GDM1 (cell line): ENCODE measurements at places on chromosomes 13 and 19.

- no peak for DNase-seq
Measured at GRCh38 chr13:43316281-43316680, 292.9 kb downstream of the DNAJC15 start.

- DNase-seq = no peak
Measured at GRCh38 chr13:40452741-40453334, 213.6 kb downstream of the FOXO1 start.

- DNase-seq = no peak
Measured at GRCh38 chr19:49801966-49802661, 11.0 kb downstream of the FUZ start.

- no peak for DNase-seq
Measured at GRCh38 chr13:38667526-38668109, 19.3 kb upstream of the FREM2 start.

- no peak for DNase-seq
Measured at GRCh38 chr19:4442819-4443146, 14.8 kb downstream of the UBXN6 start.

GRCh38 chr19:17052439-17052838 lies 22.8 kb downstream of the HAUS8 start:
- DNase-seq = no peak

DNA sequence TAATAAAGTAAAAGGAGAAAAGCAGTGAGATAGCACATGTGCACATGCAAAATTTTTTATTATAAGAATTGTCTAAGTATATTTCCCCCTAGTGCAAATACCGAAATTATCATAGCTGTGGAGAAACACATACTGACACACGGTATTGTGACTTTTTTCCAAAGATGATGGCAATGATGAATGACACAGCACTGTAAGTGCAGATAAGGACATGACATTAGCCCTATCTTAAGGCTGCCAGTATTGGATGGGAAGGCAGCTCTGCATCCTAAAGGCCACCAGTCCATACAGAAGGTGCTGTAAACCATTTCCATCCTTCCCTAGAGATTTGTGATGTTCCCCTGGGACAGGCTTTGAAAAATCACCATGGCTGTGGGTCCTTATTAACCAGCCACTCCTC lies 11.5 kb upstream of the MICU2 start:
- no peak for DNase-seq

DNA sequence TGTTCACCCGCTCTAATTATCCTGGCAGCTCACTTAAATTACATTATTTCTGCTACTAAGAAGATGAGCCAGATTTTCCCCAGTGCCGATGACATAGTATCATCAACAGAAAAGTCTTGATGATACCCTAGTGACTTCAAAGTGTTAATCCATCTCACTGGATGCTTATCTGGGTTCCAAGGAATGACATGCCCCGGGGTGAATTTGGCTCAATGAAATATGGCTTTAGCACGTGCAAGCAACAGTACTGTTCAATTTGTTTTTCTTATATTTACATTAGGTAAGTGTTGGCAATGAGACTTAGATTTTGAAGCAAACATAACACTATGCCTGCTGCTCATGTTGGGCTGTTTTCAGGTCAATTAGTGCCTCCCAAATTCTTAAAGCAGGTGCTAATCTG lies 548.2 kb upstream of the SLITRK1 start:
- no peak for DNase-seq

GRCh38 chr13:76016799-76017400 lies 380.8 kb downstream of the LMO7 start:
- peak; percentile 17 for DNase-seq

GRCh38 chr13:91308299-91308698 lies 39.2 kb upstream of the MIR17HG start:
- no peak for DNase-seq

- DNase-seq = no peak
Measured at GRCh38 chr13:29005763-29006120, 185.6 kb downstream of the MTUS2 start.

DNA sequence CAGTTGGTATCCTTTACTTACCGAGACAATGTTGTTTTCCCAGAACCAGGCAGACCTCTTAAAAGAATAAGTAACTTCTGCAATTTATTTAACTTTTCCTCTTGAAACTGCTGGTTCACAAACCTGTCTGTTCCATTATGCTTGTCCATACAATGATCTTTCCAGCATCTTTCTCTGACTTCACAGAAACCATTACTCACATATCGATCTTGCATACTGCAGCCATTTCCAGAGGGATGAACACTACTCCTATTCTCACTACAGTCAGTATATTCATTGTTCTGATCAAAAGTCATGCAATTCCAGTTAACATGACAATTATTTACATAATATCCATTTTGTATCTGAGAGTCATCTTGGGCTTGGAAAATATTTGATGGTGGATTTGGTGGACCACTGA lies 2.8 kb downstream of the N4BP2L2 start:
- no peak for DNase-seq

DNA sequence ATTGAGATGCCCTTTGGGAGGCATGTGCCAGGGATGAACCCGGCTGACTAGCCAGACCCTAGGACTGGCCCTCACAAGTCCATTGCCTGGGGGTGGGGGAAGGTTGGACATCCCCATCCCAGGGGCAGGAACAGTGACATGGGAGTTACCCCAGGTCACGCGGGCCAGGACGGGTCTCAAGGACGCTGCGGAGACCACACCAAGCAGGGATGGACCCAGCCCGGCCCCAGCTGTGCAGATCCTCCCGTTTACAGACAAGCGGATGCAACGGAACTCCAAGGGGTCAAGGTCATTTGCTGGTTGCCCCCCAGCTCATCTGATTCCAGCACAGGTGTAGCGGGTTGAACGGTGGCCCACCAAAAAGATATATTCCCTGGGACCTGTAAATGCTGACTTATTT lies 20.0 kb downstream of the F2RL3 start:
- DNase-seq = no peak

- DNase-seq = no peak
Measured at GRCh38 chr19:45293682-45294081, 29.0 kb downstream of the CKM start.

DNA sequence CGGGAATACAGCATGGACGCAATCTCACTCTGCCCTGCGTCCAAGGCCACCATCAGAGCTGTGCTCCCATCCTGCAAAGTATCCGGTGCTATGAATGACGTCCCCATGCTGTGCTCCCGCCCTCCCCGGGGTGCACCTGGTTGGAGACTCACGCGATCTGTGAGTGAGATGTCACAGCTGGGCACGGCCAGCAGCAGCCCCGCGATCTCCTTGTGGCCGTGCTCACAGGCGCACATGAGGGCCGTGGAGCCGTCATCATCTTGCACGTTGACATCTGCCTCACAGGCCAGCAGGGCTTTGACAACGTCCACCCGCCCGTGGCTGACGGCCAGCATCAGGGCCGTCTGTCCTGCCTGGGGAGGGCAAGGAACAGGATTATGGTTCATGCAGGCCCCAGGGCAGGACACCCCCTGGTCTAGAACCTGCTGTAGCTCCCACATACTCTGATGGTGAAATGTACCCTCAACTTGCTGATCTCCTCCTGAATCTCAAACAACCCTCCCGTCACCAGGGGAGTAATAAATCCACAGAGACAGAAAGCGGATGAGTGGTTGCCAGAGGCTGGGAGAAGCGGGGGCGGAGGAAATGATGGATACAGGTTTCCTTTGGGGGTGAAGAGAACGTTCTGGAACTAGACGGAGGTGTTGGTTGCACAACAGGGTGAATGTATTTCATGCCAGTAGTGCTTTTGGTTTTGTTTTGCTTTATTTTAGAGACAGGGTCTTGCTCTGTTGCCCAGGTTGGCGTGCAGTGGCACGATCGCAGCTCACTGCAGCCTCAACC lies 14.5 kb upstream of the SPC24 start:
- DNase-seq = no peak

DNA sequence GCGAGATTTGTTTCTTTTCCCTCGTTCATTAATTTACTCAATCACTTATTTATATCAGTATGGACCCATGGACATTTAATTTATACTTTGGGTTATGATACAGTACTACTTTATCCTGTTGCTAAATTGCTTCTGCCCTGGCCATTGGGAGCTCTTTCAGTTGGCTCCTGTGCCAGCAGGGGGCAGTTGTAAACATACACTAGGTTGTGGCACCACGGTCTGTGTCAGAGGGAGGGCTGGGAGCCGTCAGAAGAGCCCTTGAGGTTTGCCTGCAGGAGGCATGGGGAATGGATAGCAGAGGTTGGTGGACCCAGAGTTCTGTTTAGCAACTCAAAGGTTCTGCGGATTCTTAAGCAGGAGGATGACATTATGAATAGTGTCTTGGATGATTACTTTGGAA lies 94.3 kb downstream of the ERCC5 start:
- DNase-seq = no peak

GRCh38 chr19:4379383-4380253 lies 20.7 kb downstream of the SH3GL1 start:
- DNase-seq = no peak

GRCh38 chr19:33465371-33465770 lies 56.2 kb downstream of the PEPD start:
- DNase-seq = no peak

DNA sequence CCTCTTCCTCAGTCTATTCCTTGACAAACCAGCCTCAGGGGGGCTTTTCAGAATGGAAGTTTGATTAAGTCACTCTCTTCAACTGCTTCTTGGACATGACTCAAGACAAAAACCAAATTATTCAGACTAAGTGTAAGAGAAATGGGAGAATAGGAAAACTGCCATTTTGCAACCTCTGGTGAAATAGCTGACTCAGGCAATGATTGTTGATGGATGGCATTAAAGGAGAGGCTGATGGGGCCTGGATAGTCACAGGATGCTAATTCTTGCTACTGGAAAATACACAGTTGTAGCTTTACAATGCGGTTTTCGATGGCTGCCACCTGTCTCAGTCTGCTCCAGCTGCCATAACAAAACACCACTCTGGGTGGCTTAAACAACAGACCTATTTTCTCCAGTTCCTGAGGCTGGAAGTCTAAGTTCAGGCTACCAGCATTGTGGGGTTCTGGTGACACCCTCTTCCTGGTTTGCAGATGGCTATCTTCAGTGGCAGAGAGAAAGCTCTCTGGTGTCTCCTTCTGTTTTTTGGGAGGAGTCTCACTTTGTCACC lies 6.1 kb downstream of the NOSIP start:
- no peak for DNase-seq

GRCh38 chr13:31072041-31072440 lies 89.7 kb downstream of the HSPH1 start:
- DNase-seq = no peak

DNA sequence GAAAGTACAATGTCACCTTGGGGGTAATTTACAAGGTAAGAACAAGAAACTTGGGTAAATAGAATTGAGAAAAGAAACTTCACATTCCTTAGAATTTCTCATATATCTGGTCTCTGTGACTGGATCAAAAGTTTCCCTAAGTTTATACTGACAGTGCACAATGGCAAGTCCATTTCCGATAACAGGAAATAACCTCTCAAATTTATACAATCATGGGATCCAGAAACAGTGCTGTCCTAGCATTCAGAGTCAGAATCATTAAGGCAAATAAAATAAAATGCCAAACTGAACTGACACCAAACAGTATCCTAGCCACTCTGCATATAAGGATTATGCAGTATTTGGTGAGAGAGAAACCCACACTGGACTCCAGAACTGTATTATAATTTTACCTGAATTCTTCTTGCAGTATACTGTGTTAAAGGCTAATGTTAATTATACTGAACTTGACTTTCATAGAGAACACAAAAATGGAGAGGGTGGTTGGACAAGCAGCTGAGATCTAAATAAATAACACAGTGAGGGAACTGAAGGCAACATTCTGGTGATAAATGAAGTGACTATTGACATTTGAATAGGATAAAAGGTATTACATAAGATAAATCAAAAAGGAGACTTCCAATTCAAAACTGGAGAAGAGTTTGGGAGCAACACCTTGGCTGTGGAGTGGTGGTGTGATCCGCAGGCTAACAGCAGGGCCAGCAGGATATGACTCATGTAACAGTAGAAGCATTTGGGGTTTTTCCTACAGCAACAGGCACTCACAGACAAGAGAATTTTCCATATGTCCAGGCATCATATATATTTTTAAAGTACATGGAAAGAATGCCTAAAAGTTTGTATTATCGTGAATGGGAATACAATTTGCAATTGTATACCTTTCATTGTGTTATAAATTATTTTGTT lies 932.5 kb upstream of the MIR17HG start:
- no peak for DNase-seq

DNA sequence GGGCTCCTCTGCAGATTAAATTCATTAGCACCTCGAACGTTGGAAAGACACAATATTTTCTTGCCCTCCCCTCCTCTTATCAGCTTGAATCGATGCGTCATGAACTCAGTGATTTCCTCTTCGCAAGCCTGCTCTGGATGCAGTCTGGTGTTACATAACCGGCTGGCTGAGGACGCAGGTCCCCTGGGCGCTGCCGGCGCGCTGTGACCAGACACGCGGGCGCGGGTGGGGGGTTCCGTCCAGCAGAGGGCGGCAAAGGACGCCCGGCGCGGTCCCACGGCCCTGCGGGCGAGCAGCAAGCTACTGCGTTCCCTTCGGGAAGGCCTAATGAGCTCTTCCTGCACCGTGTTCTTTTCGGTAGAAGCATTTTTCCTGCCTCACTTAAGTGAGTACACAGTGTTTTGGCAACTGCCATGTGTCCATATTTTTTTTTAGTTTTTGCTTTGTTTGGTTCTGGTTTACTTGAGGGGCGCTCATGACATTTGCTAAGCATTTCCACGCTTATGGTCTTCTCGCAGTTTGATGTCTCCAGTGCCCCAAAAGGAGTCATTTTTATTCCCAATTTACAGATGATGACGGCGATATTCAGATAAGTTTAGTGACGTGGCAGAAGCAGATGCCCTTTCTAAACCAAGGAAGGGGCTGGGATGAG lies 112.2 kb upstream of the MBNL2 start:
- peak; percentile 68 for DNase-seq

- DNase-seq = no peak
Measured at GRCh38 chr19:9711815-9712214, 36.9 kb upstream of the ZNF562 start.

- DNase-seq = no peak
Measured at GRCh38 chr19:30559446-30559845, 187.3 kb downstream of the ZNF536 start.

DNA sequence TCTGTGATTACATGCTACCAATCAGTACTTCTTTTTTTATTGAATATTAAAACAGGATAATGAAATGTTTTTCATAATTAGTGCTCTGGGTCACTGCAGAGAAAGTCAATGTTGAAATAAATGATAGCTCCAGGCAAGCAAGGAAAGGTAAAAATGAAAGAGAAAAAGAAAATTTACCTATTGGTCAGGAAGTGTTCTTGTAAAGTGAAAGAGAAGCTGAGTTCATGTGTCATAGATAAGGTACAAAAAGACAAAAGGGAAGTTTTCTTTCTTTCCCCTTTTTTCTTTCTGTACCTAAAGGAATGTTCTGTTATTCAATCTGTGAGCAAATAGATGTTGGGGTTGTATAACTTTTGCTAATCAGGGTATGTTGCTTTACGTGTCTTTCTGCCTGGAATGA lies 197.0 kb downstream of the PCDH9 start:
- DNase-seq = no peak

- no peak for DNase-seq
Measured at GRCh38 chr19:16034180-16034579, 42.1 kb upstream of the TPM4 start.
